ENCODE measurements at places on chromosomes 13 and 19.

DNA sequence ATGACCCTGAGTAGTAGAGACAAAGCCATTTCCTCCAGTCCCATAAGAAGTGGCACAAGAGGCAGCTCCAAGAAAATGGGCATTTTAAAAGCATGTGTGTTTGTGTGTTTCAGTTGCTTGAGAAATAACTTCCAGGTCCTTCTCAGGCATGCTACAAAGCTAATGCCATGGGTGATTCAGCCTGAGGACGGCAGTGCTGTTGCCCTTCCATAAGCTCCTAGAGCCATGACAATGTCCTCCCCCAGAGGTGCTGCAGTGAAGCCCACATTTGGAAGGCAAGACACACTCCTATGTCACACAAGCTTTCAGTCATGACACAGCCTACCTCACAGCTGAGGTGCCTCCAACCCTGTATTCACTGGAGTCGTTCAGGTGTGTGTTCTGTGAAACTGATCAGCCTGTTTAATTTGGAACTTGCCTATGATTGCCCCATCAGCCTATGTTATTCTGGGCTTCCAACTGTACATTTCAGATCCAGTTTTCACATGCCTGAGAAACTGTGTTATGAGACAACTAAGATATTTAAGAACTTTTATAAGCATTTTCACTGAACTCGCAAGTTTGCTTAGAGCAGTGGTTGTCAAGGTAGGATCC, 213.6 kb downstream of the FOXO1 start:
- DNase-seq, result no peak

DNA sequence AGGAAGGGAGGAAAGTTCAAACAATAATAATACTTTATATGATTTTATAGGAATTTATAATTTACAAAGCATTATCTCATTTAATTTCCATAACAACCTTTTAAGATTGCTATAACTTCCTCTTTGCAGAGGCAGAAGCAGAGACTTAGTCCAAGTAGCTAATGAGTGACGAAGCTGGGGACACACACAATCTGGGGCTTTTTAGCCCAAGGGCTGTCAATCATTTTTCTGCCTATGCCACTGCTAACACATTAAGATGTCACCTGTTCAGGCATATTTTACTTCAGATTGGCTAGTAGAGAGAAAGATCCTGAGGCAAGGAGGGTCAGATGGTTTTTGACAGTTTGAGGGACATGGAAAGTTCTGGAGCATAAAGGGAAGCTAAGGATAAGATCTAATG, 12.6 kb downstream of the SCEL start:
- no peak for DNase-seq

GRCh38 chr13:91228108-91228507, 119.4 kb upstream of the MIR17HG start:
- no peak for DNase-seq

DNA sequence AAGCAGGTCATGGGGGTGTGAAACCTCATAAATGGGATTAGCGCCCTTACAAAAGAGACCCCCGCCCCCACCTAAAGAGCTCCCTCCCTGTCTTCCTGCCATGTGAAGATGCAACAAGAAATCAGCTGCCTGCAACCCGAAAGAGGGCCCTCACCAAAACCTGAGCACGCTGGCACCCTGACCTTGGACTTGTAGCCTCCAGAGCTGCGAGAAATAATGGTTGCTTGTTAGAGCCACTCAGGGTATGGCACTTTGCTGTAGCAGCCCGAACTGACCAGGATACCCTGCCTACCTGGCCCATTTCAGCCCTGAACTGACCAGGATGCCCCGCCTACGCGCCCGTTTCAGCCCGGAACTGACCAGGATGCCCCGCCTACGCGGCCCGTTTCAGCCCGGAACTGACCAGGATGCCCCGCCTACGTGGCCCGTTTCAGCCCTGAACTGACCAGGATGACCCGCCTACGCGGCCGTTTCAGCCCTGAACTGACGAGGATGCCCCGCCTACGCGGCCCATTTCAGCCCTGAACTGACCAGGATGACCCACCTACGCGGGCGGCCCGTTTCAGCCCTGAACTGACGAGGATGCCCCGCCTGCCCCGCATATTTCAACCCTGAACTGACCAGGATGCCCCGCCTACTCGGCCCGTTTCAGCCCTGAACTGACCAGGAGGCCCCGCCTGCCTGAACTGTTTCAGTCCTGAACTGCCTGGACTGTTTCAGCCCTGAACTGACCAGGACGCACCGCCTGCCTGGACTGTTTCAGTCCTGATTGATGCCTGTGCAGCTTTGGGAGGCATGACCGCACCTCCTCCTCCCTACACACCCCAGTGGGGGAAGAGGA, 120.0 kb downstream of the UQCRFS1 start:
- no peak for DNase-seq

DNA sequence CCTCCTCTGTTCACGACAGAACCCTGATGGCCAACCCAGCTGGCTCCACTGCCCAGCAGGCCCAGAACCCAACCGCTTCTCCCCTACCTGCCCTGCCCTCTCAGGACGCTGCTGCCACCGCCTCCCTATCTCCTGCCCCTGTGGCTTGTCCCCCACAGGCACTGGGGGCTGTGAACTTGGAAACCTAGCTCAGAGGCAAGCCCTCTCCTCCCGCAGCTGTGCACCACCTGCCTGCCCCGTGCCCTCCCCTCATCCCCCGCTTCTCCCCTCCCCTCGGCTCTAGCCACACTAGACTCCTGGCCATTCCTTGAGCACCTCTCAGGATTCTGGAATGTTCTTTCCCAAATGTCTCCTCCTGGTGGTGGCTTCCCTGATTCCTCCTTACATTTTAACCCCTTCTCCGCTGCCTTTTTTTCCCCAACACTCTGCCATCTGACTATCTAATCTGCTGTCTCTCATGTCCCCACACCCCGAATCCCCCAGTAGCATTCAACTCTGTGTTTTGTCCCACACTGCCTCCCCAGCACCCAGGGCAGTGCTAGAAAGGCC, 6.7 kb downstream of the NANOS3 start:
- peak; percentile 54 for DNase-seq

- DNase-seq, result no peak
Measured at GRCh38 chr13:111623208-111623607, 302.8 kb downstream of the TEX29 start.

DNA sequence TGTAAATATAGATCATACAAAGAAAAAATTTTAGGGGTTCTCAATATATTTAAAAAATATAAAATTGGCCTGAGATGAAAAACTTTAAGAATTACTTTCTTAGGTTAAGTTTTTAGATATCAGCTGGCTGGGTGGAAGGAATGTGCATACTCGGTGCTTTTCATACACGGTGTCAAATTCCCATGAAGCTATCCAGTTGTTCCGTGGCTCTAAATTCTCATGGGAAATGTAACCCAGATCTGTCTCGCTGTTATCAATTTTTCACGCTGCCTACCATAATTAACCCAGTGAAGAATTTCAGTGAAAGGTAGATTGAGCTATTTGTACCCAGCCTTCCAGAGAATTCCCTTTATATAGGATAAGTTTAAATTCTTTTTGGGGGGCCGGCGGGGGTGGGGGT, 11.6 kb upstream of the ZNF835 start:
- DNase-seq, result no peak

- no peak for DNase-seq
Measured at GRCh38 chr13:31248965-31249539, 49.3 kb downstream of the B3GLCT start.

- peak; percentile 1 for DNase-seq
Measured at GRCh38 chr13:21694831-21695230, 24.0 kb downstream of the FGF9 start.

GRCh38 chr13:45989607-45990006, 62.9 kb downstream of the ZC3H13 start:
- no peak for DNase-seq

DNA sequence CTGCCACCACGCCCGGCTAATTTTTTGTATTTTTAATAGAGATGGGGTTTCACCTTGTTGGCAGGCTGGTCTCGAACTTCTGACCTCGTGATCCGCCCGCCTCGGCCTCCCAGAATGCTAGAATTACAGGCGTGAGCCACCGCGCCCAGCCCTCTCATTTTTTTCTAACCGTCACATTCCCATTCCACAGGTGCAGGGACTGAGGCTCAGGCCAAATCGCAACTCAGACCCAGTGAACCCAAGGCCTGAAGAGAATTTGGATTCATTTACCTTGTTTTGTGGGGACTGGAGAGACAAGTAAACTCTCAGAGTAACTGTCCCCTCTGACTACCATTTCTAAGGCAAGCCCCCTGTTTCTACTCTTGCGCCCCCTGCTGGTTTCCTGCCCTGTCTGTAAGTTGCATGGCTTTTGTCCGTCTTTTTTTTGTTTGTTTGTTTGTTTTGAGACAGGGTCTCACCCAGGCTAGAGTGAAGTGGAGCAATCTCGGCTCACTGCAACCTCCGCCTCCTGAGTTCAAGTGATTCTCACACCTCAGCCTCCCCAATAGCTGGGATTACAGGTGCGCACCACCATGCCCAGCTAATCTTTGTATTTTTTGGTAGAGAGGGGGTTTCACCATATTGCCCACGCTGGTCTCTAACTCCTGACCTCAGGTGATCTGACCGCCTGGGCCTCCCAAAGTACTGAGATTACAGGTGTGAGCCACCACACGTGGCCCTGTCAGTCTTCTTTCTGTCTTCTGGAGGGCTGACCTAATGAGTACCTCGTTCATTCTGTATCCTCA, 2.3 kb upstream of the STRN4 start:
- peak; percentile 62 for DNase-seq

DNA sequence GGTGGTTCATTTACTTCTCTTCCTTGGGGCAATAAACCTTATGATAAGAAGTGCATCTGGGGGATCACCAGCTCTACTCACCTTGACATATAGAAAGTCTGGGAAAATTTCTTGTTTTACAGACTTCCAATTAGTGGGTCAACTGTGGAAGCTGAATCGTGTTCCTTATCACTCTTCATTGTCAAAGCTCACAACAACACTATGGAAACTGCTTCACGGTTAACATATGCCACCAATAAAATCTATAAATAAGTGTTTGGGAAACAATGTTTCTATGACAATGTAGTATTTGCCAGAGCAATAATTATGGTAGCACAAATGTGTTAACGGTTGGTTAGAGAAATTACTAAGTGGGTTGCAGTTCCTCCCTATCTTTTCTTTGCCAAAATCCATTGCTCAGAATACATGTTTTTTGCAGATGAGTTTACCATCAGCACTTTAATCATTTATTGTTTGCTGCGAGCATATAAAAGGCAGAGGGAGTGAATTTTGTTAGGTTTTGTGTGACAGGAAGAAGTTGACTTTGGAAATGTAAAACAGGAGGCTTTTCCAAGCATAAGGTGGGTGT, 321.8 kb downstream of the RFC3 start:
- no peak for DNase-seq

DNA sequence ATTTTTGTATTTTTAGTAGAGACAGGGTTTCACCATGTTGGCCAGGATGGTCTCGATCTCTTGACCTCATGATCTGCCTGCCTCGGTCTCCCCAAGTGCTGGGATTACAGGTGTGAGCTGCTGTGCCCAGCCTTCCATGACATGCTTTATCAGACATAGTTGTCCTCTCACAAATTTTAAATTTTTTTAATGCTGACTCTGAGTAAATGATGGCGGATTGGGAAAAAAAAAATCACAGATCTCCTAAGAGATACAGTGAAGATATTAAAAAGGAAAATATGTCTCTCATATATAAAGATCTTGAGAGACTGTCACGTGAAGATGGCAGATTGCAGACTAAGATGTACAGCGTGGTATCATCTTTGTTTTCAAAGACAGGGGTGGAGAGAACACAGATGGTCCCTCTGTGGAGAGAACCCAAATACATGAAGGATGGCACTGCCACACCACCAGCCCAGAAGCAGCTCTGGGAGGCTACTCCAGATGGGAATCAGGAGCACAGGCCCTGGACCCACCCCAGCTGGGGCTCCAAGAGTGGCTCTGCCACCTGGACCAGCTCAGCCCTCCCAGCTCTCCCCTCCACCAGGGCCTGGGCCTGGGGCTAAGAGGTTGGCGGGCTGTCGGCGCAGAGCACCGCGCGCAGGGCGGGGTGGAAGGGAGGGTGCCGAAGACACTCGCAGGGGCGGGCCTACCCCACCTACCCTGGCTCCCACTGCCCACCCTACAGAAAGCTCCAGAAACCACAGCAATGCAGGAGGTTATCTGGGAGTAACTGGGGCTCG, 20.0 kb upstream of the CCNP start:
- DNase-seq, result no peak

- DNase-seq, result peak; percentile 61
Measured at GRCh38 chr19:4730740-4731171, 7.1 kb upstream of the DPP9 start.

GRCh38 chr19:46661735-46662592, 982 bp upstream of the DACT3 start:
- DNase-seq, result peak; percentile 92

DNA sequence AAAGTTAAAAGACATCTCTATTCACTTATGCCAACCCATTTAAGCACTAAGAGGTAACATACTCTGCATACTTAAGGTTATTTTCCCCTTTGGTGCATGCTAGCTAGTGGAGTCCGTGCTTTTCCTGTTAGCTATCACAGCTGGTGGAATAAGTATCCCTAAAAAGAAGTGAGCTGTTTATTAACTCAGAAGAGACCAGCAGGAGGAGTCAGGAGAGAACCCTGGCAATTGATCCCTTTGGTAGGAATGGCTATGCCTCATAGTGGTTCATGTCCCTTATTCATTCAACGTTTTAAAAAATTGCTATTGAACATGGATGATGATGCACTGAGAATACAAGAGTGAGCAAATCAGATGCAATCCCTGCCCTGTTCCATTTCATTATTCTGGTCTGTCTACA, 12.4 kb upstream of the NEK5 start:
- DNase-seq, result no peak

GRCh38 chr13:95627590-95627989, 16.9 kb downstream of the DZIP1 start:
- DNase-seq, result no peak

- peak; percentile 54 for DNase-seq
Measured at GRCh38 chr19:14089412-14089661, 1.2 kb downstream of the SAMD1 start.

DNA sequence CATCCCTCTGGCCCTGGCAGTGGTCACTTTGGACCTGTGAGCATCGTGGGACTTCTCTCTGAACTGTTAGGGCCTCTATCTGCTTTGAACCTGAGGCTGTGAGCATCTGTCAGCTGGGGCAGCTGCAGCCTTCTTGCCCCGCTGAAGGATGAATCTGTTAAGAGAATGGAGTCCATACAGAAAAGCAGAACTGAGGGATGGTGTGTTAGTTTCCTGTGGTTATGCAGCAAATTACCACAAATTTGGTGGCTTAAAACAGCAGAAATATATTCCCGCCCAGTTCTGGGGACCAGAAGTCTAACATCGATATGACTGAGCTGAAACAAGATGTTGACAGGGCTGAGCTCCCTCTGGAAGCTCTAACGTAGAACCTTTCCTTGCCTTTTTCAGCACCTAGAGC, 1.6 kb upstream of the ZNF497 start:
- DNase-seq, result no peak

GRCh38 chr13:20525601-20526544, at the start of gene CRYL1:
Gene CRYL1, minus strand, starts transcription at chr13:20525857. Its CDS starts 63 bp downstream, at chr13:20525794.
- peak; percentile 65 for DNase-seq

DNA sequence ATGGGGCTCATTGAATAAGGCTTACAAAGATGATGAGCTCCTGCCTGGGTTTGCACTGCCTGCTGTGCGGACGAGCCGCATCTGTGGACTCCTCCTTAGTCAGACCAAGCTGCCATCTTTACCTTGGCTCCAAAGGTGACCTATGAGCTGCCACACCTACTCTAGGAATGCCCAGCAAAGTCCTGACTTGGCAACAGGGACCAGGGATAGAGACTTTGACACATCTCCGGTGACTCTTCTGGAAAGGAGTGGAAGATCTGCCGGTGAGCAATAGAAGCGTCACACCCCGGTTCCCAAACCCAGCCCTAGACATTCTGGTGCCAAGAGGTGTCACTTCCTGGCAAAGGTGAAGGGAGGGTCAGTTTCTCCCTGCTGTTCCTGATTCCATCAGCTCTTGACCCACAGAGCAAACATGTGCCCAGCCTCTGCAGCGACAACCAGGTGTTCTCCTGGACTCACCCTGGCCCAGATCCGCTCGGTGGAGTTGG, 50.2 kb upstream of the GTF3A start:
- no peak for DNase-seq
